GM19239 (cell line): ENCODE measurements at places on chromosomes 6 and 20.

DNA sequence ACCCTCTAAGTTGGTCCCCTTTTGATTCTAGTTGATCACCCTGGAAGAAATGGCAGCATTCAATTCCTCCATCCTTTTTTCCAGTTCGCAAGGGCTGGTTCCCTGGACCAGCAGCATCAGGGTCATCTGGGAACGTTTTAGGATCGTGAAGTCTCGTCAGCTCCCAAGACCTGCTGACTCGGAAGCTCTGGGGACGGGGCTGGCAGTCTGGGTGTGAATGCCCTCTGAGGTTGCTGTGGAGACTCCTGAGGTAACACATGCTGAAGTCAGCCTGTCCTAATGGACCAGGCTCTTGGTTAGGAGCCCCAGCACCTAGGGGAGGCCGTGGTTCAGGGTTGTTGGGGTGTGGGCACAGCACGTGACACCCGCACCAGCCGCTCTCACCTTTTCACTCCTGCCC, 164.1 kb downstream of the SYNDIG1 start:
- no peak for DNase-seq

DNA sequence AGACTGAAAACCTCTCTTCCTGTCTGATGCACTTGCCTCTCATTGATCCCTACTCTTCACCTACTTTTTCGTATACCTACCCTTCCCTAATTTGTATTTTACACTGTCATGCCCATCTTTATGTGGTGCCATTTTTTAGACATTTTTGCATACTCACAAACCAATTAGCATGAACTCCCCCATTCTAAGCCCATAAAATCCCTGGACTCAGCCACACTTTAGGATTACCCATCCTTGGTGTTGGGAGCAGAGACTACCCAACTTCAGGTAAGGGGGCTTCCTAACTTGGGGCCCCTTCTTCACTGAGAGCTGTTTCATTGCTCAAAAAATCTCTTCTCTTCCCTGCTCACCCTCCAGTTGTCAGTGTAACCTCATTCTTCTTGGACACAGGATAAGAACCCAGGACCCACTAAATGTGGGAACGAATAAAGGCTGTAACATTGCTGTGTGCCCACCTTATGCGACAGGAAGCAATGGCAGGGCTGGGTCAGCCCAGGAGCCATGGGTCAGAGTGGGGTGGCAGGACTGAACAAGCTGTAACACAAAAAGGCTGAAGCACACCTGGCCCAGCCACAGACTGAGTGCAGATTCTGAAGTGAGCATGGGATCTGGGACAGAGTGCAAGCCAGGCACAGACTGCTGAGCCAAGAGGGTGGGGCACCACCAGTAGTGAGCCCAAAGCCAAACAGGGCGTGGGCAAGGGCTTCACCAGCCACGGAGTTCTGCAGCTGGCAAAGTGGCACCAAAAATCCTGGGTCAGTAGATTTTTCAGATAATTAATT, 789.1 kb upstream of the HS3ST5 start:
- DNase-seq, result no peak

DNA sequence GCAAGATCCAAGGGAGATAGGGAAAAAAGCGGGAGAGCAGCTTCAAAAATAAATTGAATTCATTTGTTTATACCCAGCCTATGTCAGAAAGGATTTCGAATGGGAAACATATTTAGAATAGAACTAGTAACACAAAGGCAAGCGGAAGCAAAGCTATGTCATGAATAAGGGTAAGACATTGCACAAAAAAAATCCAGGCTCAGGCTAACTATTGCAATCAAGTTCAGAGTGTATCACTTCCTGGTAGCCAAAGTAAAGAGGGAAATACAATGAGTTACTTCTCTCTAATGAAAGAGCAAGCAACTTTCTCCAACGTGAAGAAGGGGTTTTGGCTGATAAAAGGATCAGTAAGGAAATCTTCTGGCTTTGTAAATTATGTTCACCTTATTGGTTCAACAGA, 212.8 kb downstream of the ZMYND8 start:
- DNase-seq, result no peak

- DNase-seq, result no peak
Observed at GRCh38 chr6:21489826-21490225, 103.7 kb upstream of the SOX4 start.

DNA sequence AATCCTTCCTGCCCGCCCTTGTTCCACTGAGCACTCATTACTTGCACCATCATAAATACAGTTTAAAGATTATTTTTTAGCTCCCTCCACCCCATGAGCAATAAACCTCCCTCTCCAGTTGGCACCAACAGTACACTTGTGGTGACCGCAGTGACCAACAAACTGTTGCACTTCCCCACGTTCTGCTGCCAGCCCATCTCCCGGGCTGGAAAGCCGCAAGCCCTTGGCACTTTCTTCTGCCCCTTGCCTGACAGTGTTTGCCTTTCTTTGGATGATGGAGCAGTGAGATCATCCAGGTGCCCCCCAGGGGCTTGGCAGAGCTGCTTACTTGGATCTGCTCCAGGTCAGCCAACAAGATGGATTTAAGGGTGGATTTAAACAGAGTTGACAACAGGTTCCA, 21.6 kb downstream of the KCNB1 start:
- no peak for DNase-seq

- DNase-seq, result no peak
Observed at GRCh38 chr6:126185774-126186173, 154.1 kb upstream of the CENPW start.

- no peak for DNase-seq
Observed at GRCh38 chr6:34832942-34833341, 41.1 kb downstream of the BLTP3A start.

- no peak for DNase-seq
Observed at GRCh38 chr6:140124498-140124897, 750.0 kb upstream of the CITED2 start.
